Activated naive CD8-positive, alpha-beta T cell treated with anti-CD3 and anti-CD28 coated beads for 36 hours (primary cell): ENCODE measurements at places on chromosomes 16 and 17.

DNA sequence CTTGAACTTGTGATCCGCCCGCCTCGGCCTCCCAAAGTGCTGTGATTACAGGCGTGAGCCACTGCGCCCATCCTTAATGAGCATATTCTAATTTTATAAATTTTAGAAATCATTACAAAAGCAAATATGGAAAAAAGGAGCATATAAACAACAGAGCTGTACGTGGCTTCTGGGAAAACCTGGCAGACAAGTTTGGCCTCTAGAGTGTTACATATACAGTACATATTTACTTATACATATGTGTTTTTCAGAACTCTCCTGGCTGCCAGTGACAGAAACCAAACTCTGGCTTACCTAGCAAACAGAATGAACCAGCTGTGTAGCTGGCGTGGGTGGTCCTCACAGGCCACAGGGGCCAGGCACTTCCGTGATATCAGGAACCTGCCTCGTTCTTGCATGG is 10.1 kb downstream of the DRC3 start:
- no peak for DNase-seq

DNA sequence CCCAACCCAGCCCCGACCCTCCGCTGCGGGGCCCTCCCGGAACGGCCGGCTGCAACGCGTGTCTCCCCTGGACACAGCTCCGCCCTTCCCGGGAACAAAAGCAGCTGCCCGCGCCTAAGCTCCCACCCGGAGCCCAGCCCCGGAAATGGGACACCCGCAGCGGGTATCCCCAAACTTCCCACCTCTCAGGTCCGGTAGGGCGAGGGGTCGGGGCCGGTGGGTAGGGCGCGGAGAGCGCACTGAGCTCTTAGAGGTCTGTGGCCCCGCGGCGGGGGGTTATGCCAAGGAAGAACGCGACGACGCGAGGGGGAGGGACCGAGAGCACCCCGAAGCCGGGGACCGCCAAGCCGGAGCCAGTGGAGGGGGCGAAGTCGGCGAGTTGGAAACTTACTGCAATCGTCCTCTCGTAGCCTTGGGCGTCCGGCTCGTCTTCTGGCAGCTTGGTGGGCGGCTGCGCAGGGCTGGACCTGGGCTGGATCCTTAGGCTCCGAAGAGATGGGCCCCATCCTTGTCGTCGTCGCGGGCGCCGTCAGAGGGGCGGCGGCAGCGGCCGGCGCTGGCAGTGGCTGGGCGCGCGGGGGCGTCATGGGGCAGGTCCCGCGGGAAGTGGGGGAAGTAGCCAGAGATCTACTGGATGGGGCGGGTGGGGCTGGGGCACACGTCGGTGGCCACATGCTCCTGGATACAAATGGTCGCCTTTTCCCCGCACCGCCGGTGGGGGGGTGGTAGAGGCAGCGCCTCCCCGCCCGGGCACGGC is 6.9 kb downstream of the USP6 start:
- peak; percentile 21 for DNase-seq

- DNase-seq: no peak
These were observed 21.0 kb downstream of the ATPAF2 start for GRCh38 chr17:18017958-18018357.

DNA sequence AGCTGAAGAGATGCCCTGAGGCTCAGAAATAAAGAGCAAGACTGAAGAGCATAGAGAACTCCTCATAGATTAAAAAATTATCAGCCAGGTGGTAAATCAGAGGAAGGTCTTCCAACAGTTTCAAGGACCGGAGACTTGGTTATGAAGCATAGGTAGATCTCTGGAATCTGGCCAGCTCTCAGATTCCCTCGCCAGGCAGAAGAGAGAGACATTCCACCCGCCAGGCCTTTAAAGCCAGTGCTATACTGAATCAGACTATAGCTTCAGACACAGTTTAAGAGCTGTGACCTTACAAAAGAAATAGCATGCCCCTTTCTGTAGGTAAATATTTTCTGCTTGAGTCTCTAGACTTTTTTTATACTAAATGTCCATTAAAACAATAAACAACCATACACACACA is 70.3 kb downstream of the NFATC3 start:
- no peak for DNase-seq

DNA sequence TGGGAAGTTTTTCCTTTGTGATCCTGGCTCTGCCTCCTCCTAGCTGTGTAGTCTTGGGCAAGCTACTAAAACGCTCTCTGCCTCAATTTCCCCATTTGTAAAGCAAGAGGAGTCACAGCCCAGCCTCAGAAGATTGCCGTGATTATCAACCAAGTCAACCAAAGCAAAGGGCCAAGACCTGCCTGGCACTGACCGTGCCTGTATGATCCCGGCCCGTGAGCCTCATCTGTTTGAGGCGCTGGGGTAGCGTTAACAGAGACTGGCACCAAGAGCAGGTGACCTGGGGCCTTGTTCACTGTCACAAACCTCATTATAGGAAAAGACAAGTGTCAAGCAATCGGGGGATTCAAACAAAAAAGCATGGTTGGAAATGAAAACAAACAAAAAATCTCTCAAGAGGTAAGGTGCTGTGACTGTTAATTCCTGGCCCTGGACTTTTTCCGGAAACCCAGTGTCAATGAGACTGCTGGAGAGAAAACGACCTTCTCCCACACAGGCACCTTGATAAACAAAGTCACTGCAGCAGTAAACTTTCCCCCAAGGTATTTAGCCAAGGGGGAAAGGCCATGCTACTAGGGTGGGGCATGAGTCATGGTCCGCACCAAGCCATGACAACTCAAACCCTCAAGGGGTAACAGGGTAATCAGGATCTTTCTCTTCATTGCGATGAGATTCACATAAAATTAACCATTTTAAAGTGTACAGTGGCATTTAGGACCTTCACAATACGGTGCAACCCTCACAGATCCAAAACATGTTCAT is 5.4 kb downstream of the MEAK7 start:
- DNase-seq: no peak

GRCh38 chr17:62611292-62611691 is 16.2 kb upstream of the MRC2 start:
- DNase-seq: no peak

GRCh38 chr17:81239714-81240555 is 817 bp downstream of the NDUFAF8 start:
- DNase-seq: peak; percentile 66

GRCh38 chr17:17043461-17044271 is 1.4 kb downstream of the MPRIP start:
- no peak for DNase-seq

DNA sequence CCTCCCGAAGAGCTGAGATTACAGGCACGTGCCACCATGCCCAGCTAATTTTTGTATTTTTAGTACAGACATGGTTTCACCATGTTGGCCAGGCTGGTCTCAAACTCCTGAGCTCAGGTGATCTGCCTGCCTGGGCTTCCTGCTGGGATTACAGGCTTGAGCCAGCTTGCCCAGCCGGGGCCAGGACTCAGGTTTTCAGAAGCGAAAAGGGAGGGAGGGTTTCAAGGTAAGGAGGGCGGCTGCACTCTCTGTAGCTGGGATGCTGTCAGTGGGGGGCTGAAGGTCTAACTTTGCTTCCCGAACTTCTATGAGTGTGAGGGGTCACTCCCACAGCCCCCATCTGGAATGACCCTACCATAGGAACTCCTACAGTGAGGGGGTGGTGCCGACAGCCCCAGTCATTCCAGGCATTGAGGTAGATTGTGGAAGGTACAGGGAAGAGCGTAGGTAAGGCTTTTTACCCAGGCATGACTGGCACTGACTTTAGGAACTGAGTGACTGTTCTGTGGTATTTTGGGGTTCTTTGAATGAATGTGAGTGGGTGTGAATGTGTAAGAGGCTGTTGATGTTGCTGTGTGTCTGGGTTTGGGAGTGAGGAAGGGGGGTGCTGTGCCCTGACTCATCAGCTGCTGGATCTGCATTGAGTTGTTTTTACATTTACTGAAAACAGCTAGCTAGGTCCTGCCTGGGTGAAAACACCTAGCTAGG is 3.8 kb upstream of the C1QL1 start:
- DNase-seq: peak; percentile 56

GRCh38 chr16:47581114-47581513 is 120.0 kb downstream of the PHKB start:
- no peak for DNase-seq

- no peak for DNase-seq
These were observed 2.5 kb downstream of the SLC12A4 start for GRCh38 chr16:67965668-67966548.

- no peak for DNase-seq
These were observed 79.2 kb downstream of the MYH11 start for GRCh38 chr16:15777533-15778203.

- no peak for DNase-seq
These were observed 47.5 kb upstream of the ERN1 start for GRCh38 chr17:64177311-64178010.

DNA sequence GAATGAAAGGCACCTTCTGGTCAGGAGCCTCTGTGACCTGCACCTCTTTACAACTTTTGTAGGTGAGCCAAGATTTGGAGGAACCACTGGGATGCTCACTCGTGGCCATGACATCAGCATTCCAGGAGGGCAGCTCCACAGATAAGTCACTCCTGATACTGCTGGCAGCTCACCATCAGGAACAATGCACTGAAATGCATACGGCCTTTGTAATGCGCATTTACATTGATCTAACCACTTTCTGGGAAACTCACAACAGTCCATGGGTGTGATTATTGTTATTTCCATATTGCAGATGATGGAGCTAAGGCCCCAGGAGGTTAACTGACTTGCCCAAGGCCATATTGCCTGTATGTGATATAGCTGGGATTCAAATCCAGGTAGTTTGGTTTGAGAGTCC is 34.3 kb upstream of the PMFBP1 start:
- DNase-seq: no peak

DNA sequence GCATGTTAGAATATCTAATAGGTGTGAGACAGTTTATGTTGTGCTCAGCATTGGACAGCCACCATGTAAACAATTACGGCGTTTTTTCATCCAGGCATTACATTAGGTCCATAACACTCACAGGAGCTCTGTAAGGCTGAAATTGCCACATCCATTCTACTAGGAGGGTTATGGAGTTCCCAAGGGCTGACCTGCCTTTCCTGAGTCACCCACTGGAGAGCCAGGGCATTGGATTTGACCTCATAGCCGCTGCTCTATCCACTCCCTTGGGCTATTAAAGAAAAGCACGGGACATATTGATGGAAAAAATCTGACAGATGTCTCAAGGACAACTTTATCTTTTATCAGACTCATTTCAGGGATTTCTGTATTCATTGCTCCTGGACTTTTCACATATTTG is 306.3 kb upstream of the HSBP1 start:
- DNase-seq: no peak

DNA sequence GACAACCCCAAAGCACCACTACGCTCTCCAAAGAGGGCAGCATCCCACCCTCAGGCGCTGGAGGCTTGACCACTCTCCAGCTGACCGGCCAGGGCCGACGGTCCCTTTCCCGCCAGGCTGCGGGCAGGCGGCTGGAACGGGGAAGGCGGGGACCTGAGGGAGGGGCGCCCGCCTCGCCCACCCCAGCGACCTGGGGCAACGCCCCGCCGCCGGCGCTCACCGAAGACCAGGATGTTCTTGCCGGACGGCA is 431 bp downstream of the DYNC1LI2 start:
- DNase-seq: peak; percentile 11

DNA sequence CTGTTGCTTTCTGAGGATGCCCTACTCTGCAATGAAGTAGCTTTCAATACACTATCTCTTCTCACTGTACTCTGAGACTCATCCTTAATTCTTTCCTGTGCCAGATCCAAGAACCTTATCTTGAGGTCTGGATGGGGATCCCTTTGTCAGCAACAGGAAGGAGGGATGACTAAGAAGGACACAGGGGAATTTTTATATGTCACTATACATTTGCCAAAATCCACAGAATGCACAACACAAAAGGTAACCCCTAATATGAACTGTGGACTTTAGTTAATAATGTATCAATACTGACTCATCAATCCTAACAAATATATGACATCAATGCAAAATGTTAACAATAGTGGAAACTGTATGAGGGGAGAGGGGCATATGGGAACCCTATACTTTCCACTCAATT is 4.7 kb upstream of the RBBP6 start:
- DNase-seq: no peak

GRCh38 chr17:42760652-42761581 is at the start of gene RAMP2:
Gene RAMP2, plus strand, starts transcription at chr17:42761227. Its CDS starts 35 bp downstream, at chr17:42761262.
- DNase-seq: peak; percentile 32

DNA sequence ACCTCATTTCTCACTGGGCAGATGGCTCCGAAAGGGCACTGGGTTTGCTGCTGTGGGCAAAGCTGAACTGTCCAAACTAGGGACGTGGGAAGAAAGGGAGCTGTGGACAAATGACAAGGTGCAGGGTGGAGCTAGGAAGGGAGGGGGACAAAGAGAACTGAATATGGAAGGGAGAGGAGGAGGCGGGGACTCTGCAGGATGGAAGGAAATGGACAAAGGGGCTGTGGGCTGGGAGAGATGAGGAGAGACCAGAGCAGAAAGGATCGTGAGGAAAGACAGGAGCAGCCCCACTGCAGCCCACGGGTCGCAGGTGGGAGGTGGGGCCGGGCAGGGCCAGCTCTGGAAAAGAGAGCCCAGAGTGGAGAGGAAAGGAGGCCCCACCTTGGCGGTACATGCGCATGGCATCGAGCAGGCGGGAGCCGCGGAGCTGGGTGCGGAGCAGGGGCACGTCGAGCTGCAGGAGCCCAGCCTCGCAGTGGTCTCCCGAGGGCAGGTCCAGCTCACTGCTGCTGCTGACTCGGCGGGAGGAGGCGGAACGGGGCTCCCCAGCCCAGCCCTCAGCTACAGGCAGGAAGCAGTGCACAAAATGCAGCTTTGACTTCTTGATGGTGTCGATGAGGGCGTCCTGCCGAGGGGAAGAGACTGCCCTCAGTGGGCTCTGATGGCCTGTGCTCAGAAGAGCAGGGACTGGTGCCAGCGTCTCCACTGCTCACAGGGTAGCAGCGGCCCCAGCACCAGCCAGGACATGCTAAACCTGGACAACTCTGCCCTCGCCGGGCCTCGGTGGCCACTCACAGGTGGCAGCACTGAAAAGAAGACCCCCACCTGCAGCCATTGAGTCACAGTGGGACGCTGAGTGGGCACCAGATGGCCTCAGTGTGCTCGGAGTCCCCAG is 66.8 kb downstream of the PIPOX start:
- DNase-seq: no peak

GRCh38 chr17:57338257-57338914 is 82.1 kb downstream of the MSI2 start:
- no peak for DNase-seq

- DNase-seq: no peak
These were observed 53.7 kb upstream of the ETV4 start for GRCh38 chr17:43599835-43600234.

- DNase-seq: no peak
These were observed 934.0 kb upstream of the EEF2KMT start for GRCh38 chr16:6031567-6031966.

DNA sequence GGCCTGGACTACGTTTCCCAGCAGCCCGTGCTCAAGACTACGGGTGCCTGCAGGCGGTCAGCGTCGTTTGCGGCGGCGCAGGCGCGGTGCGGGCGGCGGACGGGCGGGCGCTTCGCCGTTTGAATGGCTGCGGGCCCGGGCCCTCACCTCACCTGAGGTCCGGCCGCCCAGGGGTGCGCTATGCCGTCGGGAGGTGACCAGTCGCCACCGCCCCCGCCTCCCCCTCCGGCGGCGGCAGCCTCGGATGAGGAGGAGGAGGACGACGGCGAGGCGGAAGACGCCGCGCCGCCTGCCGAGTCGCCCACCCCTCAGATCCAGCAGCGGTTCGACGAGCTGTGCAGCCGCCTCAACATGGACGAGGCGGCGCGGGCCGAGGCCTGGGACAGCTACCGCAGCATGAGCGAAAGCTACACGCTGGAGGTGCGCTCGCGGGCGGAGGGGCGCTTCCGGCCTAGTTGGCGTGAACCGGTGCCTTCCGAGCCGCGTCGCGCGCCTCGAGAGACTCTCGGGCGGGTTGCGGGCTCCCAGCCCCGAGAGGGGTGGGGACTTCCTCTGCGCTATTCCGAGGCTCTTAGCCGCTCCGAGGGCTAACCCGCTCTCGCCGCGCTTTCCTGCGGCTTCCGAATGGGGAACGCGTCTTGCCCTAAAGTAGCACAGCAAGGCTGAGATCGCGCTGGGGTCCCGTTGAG is at the start of gene RBL2:
Gene RBL2 (plus strand): TSS at position 95 of the 689 bp plus-strand sequence. CDS start 86 bp downstream, at position 181.
- peak; percentile 86 for DNase-seq
